ENCODE measurements at places on chromosomes 7 and 10.

GRCh38 chr10:84214046-84214572 lies 11.2 kb downstream of the LRIT2 start:
- no peak for DNase-seq

DNA sequence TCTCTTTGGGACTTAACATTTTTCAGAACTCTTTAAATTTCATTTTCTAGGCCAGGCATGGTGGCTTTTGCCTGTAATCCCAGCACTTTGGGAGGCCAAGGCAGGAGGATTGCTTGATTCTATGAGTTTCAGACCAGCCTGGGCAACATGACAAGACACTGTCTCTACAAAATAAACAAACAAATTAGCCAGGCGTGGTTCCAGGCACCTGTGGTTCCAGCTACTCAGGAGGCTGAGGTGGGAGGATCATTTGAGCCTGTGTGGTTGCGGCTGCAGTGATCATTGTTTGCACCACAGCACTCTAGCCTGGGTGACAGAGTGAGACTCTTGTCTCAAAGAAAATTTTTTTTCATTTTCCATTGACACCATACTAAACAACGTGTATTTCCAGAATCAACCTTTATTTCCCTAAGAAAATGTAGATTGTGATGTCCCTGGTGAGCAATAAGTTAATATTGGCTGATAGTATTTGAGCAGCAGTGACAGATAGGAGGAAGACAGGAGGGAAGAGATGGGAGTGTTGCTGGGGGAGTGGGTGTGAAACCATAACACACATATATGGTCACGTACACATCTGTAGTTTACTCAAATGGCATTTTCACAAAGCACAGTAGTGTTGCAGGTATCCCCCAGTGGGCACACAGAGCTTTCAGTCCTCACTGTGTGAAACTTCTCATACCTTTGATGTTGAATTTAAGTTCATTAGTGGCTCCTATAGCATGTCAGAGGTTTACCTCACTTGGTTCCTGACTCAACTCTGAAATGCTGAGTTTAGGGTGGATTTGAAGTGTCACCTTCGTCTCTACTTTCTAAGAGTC lies 205.6 kb downstream of the AUTS2 start:
- no peak for DNase-seq

DNA sequence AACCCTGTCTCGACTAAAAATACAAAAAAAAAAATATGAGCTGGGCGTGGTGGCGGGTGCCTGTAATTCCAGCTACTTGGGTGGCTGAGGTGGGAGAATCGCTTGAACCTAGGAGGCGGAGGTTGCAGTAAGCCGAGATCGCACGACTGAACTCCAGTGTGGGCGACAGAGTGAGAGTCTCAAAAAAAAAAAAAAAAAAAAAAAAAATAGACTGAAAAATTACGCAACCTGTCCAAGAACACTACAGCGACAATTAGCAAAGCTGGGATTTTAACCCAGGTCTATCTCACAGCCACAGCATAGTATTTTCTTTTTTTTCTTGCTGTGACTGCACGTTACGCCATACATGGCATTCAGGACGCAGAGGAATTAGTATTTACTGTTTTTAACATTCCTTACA lies 1.1 kb upstream of the RABGEF1 start:
- no peak for DNase-seq

DNA sequence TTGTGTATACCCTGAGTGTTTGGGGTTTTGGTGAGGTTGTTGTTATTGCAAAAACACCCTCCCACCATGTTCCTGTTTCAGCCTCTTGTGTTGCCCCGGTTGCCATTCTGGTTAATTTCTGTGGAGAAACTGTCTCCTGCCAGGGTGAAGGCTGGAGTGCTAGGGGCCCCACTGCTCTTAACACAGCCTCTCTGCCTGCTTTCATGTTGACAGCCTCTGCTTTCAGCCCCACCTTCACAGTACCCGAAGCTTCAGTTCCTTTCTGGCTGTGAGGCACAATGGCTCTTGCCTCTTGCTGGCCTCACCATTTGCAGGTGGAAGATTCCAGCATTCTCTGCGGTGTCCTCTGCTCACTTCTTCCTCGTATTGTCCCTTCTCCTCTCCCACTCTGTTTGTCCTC lies 19.2 kb downstream of the SLC18A2 start:
- no peak for DNase-seq

- no peak for DNase-seq
Measured at GRCh38 chr7:134942690-134943466, 43.4 kb upstream of the AGBL3 start.

DNA sequence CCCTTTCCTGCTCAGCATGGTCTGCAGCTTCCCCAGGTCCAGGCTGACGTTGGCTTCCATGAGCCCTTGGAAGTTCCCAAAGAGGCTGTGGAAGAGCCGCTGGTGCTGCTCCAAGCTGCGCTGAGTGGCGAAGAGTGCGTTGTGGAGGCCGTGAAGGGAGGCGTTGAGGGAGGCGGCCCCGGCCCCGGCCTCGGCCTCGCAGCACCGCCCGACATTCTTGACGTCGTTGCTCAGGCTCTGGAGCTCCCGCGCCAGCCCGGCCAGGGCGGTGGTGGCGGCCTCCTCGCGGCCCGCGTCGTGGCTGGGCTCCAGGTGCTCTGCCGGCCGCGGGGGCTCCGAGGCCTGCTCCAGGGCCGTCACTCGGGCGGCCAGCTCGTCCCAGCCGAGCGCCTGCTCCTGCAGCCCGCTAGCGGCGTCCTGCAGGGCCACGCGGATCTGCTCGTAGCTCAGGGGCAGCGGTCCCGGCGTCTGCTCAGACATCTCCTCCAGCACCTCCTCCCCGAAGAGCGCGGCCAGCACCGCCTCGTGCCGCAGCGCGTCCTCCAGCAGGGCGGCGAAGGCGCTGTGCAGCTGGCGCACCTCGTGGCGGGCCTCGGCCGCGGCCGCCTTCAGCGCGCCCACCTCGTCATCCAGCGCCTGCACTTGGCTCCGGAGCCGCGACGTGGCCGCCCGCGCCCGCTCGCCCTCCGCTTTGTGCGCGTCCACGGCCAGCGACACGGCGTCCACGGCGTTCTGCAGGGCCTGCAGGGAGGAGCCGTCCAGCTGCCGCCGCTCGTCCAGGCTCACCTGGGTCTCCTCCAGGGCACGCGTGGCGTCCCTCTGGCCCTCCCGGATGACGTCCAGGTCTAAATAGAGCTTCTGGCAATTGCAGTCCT lies 14.7 kb downstream of the MMRN2 start:
- DNase-seq, result no peak

- no peak for DNase-seq
Measured at GRCh38 chr10:64636461-64636860, 1115.3 kb downstream of the REEP3 start.

DNA sequence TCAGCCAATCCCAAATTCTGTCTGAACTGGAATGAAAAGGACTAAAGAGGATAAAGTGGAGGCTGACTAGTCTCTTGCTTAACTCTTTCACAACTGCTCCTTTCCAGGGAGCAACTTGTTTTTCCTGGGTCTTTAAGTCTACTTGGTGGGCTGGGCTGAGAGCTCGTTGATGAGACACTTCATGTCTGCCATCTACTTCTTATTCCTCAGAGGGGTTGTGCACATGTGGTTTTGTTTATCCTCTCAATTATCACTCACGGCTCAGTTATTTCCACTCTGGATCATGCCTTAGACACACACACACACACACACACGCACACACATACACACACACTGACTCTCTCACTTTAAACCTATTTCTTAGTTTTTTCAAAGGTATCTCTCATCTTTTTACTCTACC lies 298.6 kb upstream of the MTPN start:
- no peak for DNase-seq

DNA sequence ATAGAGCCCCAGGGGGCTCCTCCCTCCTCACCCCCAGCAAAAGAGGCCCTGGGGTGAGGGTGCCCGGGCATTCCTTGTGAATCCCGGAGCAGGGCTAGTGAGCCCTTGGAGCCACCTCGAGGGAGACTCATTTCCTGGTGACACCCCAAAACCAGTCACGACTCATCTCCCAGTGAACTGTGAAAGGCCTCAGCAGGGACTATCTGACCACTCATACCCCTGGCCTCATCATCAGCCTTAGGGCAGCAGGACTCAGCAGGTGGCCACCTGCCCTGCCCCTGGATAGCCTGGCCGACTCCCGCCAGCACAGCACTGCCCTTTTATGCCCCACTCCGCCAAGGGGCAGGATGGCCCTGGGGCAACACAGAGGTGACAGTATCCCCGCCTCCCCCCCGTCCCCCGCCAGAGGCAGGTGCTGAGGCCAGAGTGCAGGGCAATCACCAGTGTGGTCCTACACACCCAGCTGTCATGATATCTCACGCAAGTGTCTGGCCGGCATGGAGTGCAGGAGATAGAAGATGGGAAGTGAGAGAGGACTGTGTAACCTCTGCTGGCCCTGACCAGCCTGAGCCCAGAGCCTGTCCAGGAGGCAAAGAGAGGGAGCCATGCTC lies 3.2 kb downstream of the SNCG start:
- no peak for DNase-seq

DNA sequence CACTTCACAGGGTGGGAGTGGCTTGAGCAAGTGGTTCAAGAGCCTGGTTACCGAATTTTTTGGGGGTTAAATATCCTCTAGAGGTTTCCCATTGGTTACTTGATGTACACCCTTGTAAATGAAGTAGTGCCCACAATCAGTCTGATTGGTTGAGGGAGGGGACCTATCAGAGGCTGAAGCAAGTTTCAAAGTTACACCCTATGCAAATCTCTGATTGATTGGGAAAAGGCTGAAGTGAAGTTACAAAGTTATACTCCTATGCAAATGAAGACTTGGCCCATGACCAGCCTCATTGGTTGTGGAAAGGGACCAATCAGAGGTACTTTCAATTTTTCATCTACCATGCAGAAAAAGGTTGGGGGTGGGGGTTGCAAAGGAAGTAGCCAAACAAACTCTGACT lies 34.7 kb downstream of the UBE2D4 start:
- no peak for DNase-seq

DNA sequence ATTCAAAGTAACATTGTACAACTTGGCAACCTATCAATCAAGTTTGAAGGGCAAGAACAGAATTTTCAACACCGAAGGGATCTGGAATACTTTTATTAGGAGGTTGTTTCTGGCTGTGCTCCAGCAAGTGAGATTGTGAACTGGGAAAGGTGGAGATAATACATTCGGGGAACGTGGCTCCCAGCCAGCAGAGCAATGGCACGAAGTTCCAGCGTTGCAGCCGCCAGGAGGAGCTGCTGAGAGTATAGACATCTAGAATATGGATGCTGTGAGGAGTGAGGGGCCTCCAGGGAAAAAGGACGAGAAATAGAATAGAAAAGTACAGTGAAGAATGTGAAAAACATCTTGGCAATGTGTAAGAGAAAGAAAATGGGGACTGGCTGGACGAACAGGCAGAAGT lies 69.5 kb downstream of the TCERG1L start:
- DNase-seq, result no peak

DNA sequence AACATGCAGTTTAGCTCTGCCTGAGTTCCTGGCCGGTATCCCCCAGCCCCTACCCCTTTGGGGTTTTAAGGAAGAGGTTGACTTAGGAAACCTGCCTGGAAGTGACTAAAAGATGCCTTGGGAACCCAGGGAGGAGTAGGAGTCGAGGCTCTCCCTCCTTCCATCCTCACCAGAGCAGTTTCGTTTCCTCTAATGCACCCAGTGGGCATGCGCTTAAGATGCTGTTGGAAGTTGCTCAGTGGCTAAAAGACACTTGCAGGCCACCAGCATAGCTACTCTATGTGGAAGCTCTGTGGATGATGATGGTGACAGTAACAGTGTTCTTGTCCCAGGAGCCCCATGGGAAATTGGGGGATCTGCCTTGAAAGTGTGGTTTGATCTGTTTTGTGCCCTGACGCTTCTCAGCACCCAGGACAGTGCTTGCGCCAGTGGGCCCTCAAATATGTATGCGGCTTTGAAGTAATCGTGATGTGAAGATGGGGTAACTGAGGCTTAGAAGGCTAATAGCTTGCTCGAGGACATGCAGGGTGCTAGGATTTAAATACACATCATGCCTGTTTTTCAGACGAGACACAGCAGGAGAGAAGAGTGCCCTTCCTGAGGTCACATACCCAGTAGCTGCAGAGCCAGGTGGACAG lies 32.0 kb downstream of the TBATA start:
- DNase-seq, result no peak

- DNase-seq, result no peak
Measured at GRCh38 chr7:38321515-38321944, 48.1 kb upstream of the TARP start.

- DNase-seq, result no peak
Measured at GRCh38 chr10:49750546-49750945, 11.6 kb downstream of the OGDHL start.

DNA sequence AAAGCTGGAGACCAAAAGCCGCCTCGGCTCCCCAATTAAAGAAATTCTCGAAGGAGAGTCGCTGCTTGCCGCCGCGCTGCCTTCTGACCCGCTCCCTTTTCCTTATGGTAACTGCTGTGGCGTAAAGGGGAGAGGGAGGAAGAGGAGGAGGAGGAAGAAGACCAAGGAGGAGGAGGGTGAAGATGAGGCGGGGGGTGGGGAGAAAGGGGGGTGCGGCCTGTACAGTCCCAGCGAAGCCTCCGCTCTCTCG lies 388 bp downstream of the CNOT4 start:
- DNase-seq, result no peak
